Stimulated activated CD4-positive, alpha-beta T cell treated with anti-CD3 and anti-CD28 coated beads, Interleukin-1b, Interleukin-23, amount 100 ng/mL, for 1 hour (primary cell): ENCODE measurements at places on chromosomes 2 and 18.

GRCh38 chr2:98519156-98519555, 74.5 kb downstream of the INPP4A start:
- no peak for DNase-seq

- DNase-seq = no peak
Measured at GRCh38 chr2:237257471-237257951, 156.5 kb downstream of the COL6A3 start.

DNA sequence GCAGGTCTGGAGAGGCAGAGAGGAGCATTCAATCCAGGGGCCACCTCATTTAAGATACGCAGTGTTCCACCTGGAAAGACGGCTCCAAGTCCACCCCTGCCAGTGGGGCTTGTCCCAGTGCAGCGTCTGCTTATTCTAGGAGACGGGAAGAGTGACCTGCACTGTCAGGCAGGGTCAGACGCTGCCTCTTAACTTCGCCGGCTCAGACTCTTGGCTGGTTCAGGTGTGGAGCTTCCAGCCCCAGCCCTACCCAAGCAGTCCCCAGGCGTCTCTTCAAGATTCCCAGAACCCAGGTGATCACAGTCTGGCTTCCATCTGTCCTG, 208.5 kb downstream of the TFCP2L1 start:
- no peak for DNase-seq

DNA sequence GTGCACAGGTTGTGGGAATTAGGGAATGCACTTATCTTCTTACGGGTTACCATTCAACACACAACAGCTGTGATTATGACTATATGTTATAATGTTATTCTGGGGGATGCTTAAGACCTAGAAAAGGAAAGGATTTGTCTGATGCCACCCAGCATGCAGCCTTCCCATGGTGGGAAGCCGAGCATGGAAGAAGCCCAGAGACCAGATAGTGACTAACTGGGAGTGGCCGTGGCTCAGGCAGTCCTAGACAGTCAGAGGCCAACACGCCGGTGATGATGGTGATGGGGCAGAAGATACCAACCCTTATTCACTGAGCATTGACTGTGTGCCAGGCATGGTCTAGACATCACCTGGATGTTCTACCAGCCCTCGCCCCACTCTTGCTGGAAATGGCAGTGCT, 35.9 kb downstream of the CYRIA start:
- DNase-seq = no peak

- no peak for DNase-seq
Measured at GRCh38 chr2:240557101-240557751, 562 bp downstream of the ANKMY1 start.

GRCh38 chr2:200172944-200173581, 133.4 kb upstream of the SPATS2L start:
- DNase-seq = no peak

DNA sequence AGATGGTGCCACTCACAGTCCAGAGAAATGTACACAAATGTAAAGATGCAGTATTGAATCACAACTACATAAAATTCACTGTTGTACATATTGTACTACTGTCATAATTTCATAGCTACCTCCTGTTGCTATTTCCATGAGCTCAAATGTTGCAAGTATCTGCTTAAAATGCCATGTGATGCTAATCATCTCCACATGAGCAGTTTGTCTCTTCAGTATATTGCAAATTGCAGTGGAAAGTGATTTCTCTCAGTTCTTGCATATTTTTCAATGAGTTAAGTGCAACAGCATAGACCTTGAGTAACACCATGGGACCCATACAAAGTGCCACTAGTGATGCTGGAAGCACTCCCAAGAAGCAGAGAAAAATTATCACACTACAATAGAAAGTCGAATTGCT, 51.9 kb downstream of the MAIP1 start:
- no peak for DNase-seq

DNA sequence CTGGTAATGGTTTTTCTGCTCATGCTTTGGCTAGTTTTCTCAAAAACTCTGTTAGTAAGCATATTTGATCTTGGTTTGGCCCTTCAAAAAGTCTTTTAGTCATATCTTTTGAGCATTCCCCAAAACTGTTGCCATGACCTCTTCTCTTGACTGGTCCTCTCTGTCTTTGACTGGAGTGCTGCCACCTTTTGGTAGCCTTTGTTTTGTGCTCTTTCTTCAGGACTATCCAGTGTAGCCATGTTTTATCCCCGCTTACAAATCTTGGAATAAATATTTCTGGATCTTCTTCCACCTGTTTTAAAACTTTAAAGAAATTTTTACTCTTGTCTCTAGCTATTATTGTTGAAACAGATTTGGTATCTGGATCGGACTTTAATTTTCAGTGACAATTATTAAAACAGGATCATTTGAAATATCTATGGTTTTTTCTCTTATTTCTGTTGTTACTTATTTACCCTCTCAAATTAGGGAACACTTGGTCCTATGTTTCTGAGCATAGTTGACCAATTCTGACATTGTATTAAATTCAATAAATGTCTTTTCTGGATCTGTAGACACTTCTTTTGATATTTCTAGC, 965 bp upstream of the ELOA2 start:
- DNase-seq = no peak

DNA sequence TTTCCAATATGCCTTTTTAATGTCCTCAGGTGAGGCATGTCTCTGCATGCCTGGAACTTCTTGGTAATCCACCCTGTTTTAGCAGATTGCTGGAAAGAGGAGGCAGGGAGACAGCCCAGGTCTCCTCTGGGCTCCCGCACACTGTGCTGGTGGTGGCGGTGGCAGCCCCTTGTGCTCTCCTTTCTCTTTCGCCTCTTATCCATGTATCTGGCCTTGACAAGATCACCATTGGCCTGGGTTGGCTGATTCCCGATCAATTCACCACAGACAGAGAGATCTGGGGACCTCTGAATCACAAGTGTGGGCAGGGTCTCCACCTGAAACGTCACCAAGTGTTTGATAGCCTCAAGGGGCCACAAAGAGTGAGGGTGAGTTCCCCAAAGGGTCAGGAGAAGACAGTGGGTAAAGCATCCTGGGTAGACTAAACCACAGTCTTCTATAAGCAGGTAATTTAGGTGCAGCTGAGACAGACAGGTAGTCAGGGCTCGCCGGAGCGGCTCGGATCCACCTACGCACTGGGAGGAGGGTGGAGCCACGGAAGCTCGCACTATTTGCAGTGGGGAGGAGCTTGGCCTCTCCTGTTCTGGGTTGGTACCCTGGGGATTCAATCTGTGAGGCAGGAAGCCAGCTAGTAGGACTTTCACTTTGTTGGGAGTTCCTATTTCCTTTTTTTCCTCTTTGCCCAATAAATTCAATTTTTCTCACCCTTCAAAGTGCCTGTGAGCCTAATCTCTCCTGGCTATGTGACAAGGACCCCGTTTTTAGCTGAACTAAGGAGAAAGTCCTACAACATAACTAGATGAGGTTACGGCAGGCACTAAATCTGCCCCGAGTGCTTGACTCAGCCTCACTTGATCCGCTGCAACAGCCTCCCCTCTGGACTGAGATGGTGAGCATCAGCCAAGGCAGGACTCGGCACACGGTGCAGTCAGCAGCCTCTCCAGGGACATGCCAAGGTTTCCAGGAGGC, 57.6 kb downstream of the SLC4A3 start:
- peak; percentile 14 for DNase-seq

DNA sequence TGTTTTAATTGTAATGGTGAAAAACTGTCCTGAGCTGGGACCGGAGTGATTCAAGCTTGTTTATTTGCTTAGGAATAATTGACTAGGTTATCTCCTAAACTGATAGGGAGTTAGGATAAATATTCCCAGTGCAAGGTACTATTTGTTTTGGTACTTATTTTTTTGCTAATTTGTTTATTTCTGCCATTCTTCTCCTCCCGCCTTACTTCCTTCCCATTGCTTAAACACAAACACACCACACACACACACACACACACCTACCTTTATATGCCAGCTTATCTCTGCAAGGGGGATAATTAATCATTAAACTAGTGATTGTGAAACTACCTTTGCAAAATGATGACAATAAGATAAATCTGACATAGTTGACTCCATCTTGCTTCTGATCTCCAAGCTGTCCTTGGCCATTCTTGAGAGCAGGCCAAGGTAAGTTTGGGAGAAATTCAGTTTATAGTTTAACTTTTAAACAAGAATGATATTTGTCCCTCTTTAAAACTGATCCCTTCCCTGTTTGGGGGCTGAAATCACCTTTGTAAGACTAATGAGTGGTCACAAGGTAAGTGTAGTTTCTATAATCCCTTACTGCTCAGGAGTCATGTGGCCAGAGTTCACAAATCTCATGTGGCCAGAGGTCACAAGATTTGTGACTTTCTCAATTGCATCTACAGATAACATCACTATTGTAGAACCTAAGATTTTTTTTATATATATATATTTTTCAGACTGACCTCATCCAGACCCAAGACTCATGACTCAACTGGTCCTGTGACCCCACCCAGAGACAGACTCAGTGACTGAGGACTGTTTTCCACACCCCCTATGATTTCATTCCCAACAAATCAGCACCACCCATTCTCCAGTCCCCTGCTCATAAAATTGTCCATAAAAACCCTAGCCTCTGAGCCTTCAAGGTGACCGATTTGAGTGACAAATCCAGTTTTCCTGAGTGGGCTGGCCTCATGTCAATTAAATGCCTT, 83.1 kb upstream of the LRRTM4 start:
- no peak for DNase-seq

DNA sequence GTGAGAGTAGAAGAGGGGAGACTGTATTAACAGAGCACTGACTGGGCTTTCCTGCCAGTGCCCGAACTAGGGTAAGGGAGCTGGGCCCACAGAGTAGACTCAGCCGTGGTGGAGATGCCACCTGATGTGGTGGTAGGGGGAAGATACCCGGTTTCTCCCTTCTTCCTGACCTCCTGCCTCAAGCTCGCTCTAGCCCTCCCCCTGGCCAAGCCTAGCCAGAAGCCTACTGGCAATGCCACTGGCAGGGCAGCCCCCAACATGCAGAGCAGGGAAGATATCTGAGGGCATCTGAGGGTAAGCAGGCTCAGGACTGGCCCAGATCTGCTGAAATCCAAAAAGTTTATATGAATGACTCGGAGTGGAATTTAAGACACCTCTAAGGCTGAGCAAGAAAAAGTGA, 162.6 kb upstream of the SMAD2 start:
- no peak for DNase-seq

DNA sequence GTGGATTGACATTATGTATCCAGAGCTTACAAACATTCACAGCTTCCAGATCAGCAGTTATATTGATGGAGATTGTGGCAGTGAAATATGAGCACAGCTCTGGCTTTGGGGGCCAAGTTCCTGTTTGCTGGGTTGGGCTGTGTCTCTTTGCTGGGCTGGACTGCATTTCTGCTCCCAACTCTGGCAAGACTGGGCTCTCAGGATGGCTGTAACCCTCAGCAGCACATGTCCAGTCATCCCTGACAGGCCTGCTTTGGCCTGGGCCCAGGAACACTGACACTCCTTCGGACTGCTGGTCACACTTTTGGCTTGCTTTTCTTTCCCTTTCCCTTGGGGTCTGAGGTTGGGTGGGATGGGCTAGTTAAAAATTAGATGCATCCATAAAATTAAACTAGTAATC, 17.9 kb upstream of the VPS4B start:
- DNase-seq = no peak

GRCh38 chr2:9142551-9143263, 63.9 kb upstream of the ASAP2 start:
- peak; percentile 84 for DNase-seq

DNA sequence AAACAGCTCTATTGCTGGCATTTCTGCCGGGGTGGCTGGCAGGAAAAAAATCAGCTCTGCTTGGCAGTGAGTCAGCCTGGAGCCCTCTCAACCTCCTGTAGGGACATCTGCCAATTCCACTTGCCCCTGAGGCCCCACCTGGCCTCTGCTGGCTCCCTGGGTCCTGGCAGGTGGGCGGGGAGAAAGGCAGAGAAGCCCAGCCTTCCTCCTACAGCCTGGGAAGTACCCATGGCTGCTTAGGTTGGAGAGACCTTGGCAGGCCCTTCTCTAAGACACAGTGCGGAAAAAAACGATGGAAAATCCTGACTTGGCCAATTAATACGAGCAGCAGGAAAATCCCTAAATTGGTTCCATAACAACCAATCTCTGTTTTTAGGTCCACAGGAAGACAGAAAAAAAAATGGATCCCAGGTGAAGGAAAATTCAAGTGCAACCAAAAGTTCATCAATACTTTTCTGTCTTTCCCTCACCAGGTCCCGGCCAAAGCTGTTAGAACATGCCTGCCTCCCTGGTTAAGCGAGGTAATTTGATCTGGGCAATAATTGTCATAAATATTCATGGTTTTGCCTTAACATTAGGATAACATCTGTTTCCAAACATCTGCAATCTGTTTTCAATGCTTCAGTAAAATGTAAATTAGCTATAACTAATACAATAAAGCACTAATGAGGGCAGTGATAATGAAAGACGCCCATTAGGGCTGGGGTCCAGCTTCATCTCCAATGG, 245.9 kb downstream of the TFCP2L1 start:
- no peak for DNase-seq

GRCh38 chr18:69947361-69948133, at the start of gene CD226:
TSS of gene CD226 (minus strand) at chr18:69947873. CDS start at chr18:69947406, 467 bp downstream.
- DNase-seq = no peak

- DNase-seq = no peak
Measured at GRCh38 chr2:135689679-135690078, 52.0 kb upstream of the UBXN4 start.

- no peak for DNase-seq
Measured at GRCh38 chr18:32095192-32095899, 3.7 kb downstream of the RNF138 start.

DNA sequence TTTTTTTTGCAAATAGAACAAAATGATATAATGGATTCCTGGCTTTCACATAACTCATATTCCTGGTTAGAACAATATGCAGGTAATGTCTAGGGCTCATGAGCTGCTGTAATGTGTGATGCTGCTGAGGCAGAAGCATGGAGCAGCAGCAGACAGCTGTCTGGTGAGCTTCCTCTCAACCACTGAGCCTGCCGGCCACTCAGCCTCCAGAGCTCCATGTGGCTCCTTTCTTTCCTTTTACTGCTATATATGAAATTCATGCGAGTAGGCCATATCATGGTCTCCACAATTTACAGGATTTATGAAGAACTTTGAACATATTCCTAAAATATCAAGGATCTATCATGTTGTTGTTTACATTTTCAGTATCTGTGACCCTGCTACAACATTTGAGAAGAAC, 120.9 kb downstream of the MEP1B start:
- no peak for DNase-seq
